ENCODE measurements at places on chromosomes 4 and X.
A peak's percentile ranks its signal among the peaks of the same experiment; 100 is the strongest.

DNA sequence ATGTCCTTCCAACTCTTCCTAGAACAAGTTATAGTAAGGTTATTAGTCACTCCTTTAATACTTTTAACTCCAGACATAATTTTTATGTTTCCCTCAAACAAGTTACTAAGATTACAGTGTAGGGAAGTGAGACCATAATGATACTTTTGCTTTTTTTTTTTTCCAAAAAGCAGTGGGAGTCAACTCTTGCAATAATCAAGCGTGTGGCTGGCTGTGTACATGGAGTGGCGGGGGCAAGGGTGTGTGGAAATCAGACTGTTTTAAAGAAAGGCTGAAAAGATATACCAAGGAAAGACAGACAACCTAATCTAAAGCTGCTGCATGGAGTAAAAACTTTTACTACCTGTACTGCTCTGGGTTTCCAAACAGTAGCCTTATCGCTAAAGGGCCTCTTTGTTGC, 4.1 kb downstream of the NOA1 start:
- DNase-seq, result no peak

GRCh38 chr4:74418063-74418670, 26.8 kb upstream of the AREG start:
- no peak for DNase-seq

DNA sequence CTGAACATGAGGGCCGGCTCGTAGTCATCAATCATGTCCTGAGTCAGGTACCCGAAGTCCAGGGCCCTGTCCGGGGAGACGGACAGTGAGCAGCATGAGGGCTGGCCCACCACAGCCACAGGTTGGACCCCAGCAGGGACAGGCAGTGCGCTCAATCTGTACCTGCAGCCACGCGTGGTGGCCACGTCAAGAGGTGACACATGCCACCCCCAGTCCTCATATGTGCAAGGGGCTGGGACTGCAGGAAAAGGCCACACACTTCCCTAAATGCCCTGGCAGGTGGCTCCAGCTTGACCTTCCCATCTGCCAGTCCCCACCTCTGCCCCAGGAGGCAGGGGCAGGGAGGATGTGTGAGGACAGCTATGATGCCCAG, 73.8 kb upstream of the MXD4 start:
- no peak for DNase-seq

DNA sequence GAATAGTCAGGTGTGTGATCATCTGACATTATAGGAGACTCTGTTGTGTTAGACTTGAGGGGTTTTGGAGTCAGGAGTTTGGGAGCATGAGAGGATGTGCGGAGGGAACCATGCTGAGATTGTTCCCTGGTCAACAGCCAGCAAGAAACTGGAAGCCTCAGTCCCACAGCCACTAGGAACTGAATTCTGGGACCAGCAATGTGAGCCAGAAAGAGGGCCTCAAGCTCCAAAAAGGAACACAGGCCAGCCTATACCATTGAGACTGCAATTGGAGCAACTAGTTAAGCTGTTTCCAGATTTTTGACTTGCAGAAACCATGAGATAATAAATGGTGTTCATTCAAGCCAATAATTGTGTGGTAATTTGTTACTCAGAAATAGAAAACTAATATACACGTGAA, 8.7 kb upstream of the ADH1B start:
- no peak for DNase-seq

GRCh38 chr4:41949531-41949930, 14.3 kb downstream of the TMEM33 start:
- no peak for DNase-seq

DNA sequence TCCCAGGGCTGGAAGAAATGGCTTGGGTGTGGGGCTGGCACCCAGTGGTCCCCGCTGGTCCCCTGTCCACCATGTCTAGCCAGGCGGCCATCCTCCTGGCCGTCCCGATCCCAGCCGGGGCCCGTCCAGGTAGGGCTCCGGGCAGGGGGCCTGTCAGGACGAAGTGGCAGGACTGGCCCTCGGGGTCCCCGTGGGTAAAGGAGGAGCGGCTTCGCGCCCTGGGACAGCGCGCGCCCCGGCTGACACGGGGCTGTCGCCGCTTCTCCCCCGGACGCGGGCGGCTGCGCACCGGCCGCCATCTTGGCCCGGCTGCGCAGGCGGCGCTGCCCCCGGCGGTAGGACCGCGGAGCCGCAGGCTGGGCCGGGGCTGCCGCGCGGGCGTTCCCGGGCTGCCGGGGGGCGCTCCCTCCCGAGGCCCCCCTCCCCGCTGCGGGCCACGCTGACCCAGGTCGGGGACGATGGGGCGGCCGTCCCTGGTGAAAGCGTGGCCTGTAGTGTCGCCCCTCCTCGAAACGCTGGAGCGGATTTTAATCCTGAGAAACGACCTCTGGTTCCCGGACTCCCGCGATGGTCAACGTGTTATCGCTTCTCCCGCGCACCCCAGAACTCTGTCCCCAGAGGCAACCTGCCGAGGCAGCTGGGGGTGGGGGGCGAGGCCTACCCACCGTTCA, 60.4 kb upstream of the BCOR start:
- DNase-seq, result peak; percentile 8

- no peak for DNase-seq
These were observed 106.6 kb upstream of the WDR44 start for GRCh38 chrX:118239178-118239870.

GRCh38 chrX:27575565-27575964, 14.6 kb upstream of the DCAF8L2 start:
- no peak for DNase-seq

DNA sequence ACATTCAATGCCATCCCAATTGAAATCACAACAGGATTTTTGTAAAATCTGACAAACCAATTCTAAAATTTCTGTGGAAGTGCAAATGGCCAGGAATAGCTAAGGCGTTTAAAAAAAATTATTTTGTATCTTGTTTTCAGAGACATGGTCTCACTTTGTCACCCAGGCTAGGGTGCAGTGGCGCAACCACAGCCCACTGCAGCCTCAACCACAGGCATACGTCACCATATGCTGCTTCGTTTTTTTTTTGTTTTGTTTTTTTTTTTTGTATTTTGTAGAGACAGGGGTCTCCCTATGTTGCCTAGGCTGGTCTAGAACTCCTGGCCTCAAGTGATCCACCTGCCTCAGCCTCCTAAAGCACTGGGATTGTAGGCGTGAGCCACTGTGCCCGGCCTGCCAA, 24.5 kb downstream of the ZNF41 start:
- no peak for DNase-seq

GRCh38 chr4:6556263-6556662, 18.7 kb upstream of the MAN2B2 start:
- DNase-seq, result no peak

DNA sequence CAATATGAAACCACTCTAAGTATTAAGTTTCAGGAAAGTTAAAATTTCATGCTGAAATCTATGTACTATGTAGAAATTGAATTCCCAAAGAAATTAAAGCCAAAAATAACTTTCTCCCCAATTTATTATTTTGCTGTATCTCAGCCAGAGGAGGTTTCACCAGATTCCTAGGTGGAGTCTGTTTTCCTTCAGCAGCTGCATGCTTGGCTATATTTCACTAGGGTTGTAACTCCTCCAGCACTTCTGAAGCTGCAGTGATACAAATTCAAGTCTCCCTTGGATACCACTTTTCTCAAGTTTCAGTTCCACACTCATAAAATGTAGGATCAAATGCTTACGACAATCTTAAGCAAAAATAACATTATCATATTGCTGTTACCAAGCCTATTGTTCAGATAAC, 41.2 kb upstream of the ZC4H2 start:
- no peak for DNase-seq

- no peak for DNase-seq
These were observed 42.6 kb downstream of the GASK1B start for GRCh38 chr4:158130204-158130603.

DNA sequence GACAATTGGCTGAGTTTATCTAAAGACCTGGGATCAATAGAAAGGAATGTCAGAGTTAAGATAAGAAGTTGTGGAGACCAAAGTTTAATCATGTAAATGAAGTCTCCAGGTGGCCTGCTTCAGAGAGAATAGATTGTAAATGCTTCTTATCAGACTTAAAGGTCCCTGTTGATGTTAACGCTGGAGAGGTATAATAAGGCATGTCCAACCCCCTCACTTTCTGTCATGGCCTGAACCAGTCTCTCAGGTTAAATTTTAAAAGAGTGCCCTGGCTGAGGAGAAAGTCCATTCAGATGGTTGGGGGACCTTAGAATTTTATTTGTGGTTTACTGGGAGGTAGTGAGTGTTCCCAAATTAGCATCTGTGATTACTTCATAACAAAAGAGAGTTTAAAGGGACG, 86.7 kb downstream of the AKAP4 start:
- DNase-seq, result no peak

DNA sequence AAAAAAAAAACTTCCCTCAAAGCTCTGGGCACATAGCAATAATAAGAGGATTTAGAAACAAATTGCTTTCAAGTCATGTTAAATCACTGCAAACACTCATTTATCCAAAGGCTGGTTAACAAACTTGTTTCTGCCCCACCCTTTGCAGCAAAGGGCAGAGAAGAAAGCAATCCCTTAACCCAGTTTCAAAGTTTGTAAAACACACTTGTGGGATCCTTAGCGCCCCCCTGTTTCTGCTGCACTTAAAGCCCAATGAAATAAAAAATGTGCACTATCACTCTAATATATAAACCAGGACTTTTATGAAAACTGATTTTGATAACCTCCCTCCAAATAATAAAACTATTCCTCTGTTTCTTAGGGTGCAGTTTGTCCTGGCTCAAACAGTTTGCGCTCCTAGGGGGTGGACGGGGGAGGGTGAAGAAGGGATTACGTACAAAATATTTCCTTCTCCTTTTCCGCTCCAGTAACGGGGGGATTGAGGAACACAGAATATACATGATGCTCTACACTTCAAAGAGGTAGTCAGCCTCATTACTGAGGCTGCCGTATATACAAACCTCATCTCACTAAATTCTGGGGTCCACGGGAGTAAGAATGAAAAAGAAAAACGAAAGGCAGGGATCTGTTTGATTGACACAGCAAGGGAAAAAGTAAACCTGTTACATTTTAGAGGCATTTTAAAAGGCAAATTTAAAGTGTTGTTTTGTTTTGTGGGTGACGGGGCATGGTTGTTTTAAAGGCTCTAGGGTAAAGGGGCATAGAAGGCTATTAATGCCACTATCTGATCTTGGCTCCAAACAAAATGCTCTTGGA, 3.1 kb upstream of the PCDH10 start:
- DNase-seq, result no peak

DNA sequence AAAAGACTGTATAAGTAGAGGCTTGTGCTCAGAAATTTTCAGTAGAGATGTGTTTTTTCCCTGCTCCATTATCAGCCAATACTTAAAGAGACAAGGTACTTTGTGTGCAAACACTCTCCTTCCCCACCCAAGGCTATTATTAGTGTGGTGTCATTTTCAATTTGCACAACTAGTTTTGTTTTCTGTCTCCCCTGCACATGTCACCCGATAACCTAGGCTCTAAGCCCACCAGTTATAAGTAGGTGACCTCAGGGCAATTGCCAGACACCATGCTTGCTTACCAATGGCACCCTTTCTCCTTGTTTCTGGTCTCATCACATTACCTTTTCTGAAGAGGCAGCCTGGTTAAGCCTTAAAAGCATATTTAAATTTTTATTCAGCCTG, 8.0 kb upstream of the GUCY1A1 start:
- DNase-seq, result no peak

- no peak for DNase-seq
These were observed 43.7 kb downstream of the SAT1 start for GRCh38 chrX:23826653-23827052.

- no peak for DNase-seq
These were observed 478.4 kb upstream of the FAM241A start for GRCh38 chr4:111666826-111667360.

DNA sequence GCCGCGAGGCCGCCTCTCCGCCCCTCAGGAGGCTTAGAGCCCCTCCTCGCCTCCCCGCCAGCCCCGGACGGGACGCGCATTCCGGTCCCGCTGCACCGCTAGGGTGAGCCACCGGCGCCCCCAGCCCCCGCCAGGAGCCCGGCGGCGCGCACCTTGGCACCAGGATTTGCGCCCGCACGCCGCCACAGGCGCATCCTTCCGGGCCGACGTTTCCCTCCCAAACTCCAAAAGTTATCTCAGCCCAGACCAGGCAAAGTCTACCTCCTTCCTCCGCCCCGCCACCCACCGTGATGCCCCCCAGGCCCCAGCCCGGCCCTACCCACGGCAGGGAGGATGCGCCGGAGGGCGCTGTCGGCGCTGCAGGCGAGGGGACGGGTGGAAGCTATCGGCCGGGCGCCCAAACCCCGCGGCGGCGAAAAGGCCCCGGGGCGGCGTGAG, 538 bp downstream of the SCML2 start:
- DNase-seq, result no peak

GRCh38 chr4:52358366-52358765, 300.7 kb downstream of the USP46 start:
- no peak for DNase-seq

- no peak for DNase-seq
These were observed 16.6 kb upstream of the GASK1B start for GRCh38 chr4:158189422-158189821.

DNA sequence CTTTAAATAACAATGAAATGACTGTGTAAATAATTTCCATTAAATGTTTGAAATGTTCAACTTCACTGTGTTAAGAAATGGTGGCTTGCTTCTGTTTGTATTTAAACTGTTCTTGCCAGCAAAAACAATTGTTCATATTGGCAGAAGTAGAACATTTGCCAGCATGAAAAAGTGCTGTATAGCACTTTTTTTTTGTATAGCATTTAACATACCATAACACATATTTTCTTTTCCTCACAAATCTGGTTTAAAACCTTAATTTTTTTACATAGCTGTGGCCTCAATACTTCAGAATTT, 94.1 kb downstream of the COX18 start:
- no peak for DNase-seq

- no peak for DNase-seq
These were observed 229.0 kb downstream of the ANK2 start for GRCh38 chr4:113278324-113278934.

DNA sequence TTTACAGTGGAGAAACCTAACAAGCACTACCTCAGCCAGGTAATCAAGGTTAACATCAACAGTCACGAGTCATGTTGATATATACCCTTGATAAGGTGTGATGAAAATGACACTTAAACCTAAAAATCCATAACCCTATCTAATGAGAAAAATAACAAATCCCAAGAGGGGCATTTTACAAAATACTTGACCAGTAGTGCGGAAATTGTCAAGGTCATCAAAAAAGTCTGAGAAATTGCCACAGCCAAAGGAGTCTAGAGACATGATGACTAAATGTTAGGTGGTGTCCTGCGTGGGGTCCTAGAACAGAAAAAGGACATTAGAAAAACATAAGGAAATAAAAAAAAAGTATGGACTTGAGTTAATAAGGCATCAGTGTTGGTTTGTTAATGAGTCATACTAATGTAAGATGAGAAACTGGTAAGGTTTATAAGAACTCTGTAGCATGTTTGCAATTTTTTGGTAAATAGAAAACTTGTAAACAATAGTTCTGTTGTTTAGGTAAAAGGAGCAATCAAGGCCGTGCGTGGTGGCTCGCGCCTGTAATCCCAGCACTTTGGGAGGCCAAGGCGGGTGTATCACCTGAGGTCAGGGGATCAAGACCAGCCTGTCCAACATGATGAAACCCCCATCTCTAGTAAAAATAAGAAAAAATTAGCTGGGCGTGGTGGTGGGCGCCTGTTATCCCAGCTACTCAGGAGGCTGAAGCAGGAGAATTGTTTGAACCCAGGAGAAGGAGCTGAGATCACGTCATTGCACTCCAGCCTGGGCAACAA, 2.9 kb downstream of the RPL36A start:
- no peak for DNase-seq
